ENCODE measurements at places on chromosomes 12 and 14.

DNA sequence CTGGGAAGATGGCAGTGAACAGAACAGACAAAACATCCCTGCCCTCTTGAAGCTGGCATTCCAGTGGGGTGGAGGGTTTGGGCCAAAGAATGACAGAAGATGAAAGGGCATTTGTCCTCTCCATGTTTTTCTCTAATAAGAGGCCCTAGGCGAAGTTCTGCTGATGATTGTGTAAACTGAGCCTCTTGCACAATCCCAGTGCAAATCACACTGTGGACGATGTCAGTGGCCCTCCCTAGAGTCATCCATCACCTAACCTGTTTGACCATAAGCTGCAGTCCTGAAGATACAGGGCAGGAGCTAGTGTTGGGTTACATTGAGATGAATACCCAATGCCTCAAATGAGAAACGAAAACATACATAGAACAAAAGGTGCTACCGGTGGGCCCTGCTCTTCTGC lies 622.4 kb upstream of the TBX3 start:
- no peak for DNase-seq

GRCh38 chr14:99875836-99876235 lies 82.6 kb downstream of the EML1 start:
- DNase-seq = no peak

DNA sequence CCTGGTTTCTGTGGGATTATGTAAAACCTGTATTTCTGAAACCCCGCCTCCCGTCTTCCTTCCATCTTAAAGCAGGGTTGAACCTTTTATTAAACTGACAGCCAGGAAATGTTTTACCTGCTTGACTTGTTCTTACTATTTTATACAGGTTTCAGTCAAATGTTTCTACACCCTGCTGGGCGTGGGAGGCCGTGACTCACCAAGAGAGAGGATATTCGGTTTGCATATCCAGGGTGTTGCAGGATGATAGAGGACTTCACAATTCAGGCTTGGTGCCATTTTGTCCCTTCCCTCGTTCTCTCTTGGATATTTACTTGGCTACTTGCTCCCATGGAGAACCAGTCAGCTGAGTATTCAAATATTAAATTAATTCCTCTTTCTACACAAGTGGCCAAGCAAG lies 69.7 kb downstream of the ARF6 start:
- no peak for DNase-seq

DNA sequence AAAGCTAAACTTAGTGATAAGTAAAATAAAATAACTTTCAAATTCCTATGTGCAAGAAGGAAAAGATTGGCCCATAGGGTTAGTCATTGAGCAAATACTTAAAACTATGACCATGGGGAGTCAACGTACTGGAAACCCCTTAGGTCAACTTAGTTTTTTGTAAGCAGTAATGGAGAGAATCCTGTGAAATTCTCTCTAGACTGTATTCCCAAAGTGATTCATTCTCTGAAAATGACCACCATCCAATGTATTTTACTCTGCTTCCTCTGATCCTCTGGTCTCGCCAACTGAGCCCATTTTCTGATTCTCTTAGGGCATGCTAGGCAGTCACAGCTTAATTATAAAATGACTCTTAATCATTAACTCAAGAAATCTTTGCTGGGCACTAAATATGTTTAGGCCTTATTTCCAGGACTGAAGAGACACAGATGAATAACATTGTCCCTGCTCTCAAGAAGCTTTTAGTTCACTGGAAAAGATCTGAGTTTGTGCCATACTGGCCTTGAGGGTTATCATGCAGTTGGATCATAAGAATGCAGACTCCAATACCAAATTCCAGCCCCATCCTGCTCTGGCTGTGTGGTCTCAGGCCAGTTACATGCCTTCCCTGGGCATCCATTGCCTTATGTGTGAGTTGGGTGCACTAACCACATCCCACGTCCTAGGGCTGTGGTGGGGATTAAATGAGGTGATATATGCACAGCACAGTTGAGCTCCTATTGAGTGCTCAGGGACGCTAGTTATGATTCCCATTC lies 732.4 kb downstream of the AACS start:
- DNase-seq = no peak

DNA sequence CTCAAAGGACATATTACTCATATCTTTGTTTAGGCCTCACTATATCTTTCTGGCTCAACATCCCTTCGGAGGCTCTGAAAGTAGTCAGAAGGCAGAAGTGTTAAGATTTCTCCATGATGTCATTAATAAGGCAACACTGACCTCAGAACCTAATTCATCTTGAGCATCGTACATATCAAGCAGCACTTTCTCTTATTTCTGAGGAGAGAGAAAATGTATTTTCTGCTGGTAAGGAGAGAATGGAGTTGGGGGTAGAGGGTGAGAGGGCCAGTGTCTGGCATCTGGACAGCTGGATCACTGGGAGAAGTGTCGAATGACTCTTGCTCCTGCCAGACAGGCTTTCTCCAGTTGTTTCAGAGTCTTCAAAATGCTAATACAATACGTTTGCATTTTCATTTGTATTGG lies 213.2 kb upstream of the PRICKLE1 start:
- DNase-seq = no peak

DNA sequence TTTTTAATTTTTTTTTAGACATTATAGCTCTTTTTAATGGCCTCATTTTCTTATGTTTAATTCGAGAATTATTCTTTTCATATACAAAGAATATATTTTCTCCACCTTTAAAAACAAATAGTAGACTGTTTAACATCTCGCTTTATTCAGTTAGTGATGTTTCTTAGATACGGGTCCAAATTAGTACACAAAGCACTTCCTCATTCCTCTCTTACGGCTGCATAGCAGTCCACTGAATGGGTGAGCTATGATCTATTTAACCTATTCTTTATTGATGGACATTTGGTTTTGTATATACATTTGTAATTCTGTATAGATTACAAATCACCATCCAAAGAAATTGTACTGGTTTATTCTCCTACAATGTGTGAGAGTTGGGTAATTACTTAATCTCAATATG lies 8.3 kb upstream of the GPR162 start:
- DNase-seq = no peak

DNA sequence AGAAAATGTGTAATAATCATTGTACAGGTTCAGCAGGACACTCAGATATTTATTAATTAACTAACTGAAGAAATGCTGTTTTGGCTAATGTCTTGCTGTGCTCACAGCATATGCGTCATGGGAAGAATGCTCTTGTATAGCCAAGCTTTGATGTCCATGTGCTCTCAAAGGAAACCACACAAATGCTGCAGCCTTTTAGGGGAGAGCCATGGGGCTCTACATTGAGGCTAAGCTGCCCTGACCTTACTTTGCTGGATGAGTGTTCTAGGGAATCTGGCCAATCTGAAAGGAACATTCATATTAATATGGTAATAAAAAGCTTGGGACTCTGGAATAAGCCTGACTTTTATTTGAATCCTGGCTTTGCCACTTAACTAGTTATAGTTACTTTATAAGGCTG lies 9.5 kb upstream of the CRADD start:
- DNase-seq = no peak

DNA sequence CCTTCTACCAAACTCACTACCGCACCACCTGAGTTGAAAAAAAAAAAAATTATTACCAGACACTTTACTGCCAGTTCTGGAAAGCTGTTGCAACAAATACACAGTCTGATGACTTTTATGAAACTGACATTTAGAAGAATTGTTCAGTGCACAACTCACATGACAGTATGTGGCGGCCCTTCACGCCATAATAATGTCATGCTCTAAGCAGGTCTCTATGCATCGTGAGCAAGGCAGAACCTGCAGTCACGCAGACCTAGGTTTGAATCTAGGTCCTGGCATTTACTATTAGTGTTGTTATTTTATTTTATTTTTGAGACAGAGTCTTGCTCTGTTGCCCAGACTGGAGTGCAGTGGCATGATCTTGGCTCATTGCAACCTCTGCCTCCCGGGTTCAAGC lies 8.1 kb downstream of the MYL2 start:
- no peak for DNase-seq

- no peak for DNase-seq
These were observed 17.6 kb upstream of the STK38L start for GRCh38 chr12:27226407-27226929.

DNA sequence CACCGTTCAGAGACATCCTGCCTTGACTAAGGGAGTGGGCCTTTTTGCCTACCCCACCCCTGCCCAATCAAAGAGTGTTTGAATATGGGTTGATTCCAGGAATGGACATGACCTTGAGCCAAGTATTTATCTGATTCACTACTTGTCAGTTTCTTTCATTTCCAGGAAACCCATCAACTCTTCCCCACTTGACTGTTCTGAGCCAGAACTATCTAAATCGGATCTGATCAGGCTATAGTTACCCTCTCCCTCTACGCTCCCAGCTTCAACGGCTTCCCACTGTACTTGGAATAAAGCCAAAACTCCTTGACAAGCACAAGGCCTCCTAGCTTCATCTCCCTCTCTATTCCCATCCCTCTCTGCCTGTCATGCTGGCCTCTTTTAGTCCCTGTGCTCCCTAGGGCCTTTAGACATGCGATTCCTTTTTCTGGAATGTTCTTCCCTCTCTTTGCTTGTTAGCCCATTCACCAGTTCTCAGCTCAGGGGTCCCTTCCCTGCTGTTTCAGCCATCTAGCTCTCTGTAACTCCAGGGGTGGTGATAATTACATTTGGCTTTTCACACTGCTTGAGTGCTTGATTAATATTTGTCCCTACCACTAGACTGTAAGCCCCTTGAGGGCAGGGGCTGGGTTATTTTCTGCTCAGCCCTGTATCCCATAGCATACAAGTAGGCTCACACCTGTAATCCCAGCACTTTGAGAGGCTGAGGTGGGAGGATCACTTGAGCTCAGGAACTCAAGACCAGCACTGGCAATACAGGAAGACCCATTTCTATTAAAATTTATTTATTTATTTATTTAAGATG lies 5.5 kb upstream of the ITPK1 start:
- DNase-seq = no peak

- DNase-seq = no peak
These were observed 927.1 kb downstream of the VRK1 start for GRCh38 chr14:97724265-97724731.

- DNase-seq = no peak
These were observed 544.1 kb downstream of the KCNH5 start for GRCh38 chr14:62501021-62501750.

- no peak for DNase-seq
These were observed 511.7 kb downstream of the TMTC2 start for GRCh38 chr12:83198291-83199015.

- no peak for DNase-seq
These were observed 37.8 kb downstream of the ARF6 start for GRCh38 chr14:49930720-49931119.

All from stimulated activated CD8-positive, alpha-beta memory T cell treated with anti-CD3 and anti-CD28 coated beads, Interleukin-7, amount 100 ng/mL, for 1 hour (primary cell).